LHCN-M2 (cell line): ENCODE measurements at places on chromosomes 6 and 20.

- peak; percentile 82 for DNase-seq
Observed at GRCh38 chr6:108587258-108588059, 26.7 kb downstream of the FOXO3 start.

DNA sequence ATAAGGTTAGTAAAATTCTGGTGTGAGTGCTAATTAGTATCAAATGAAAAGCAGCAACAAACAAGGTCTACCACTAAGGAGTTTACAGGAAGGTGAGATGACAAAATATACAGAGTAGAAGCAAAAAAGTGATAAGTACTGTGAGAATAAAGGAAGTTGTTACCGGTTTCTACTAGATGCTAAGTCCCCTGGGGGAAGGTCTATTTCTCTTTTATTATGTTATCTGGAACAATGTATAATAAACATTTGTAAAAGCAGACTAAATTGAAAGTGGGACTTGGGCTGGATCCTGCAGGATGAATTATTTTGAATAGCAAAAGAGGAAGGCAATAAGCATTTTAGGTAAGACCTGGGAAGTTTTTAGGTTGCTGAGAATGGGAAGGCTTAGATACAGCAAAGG, 158.7 kb upstream of the SLC22A16 start:
- DNase-seq = no peak

DNA sequence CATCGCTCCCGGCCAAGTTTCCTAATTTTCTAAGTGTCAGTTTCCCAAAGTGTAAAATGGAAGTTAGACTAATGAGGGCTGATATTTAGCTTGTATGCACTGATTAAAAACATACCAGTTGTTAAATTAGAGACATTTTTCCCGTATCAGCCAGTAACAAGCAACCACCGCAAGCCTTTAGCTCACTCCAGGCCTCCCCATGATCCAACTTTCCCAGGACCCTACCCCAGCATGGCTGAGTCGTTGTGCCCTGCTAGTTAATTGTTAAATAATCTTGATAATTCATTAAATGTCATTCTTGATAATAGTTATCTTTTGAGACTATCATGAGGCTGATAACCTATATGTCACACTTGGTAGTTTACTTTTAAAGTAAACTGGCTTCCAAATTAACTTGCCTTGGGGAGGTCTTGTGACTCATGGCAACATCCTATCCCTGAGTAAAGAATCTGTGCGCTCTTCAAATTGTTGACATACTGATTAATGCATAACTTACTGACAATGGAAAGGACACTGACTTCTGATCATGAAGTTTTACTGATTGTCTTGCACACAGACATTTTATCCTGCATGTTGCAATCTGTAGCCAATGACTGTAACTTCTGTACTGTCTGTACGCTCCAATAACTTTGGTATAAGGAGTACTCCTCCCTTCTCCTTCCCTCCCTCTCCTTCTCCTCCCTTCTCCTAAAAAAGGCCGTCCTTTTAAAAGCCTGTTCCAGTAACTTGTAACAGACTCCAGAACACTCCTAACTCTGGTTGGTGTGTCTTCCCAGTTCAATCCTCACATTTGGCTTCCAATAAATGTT, 6.3 kb upstream of the GTF3C6 start:
- peak; percentile 59 for DNase-seq

GRCh38 chr6:139253656-139254055, 38.1 kb downstream of the TXLNB start:
- no peak for DNase-seq

- DNase-seq = no peak
Observed at GRCh38 chr6:53717566-53717965, 52.0 kb upstream of the KLHL31 start.

GRCh38 chr6:47681201-47681990, 17.0 kb upstream of the ADGRF4 start:
- DNase-seq = no peak

GRCh38 chr20:19940988-19941460, 76.1 kb upstream of the NAA20 start:
- DNase-seq = peak; percentile 35

- no peak for DNase-seq
Observed at GRCh38 chr6:79710127-79710526, 79.0 kb downstream of the SH3BGRL2 start.

GRCh38 chr6:158847786-158848185, 28.6 kb upstream of the EZR start:
- DNase-seq = no peak

GRCh38 chr6:83770910-83771309, 62.0 kb upstream of the SNAP91 start:
- DNase-seq = no peak

DNA sequence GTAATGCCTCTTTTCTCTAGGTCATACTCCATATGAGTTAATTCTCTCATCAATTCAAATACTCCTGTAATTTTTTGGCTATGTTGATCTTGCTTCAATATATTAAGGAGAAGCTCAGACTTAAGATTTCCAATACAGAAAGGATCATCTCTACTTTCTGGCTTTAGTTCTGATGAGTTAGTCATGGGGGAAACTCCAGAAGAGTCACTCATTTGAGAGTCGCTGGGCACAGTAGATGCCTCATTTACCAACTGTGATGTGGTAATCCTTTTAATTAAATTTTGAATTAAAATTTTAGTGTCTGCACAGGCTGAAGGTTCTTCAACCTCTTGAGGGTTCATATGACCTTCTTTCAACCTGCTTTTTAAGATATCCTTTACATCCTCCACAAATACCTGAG, 38.5 kb downstream of the DST start:
- DNase-seq = no peak

GRCh38 chr6:134593887-134594286, 276.0 kb upstream of the SGK1 start:
- no peak for DNase-seq

DNA sequence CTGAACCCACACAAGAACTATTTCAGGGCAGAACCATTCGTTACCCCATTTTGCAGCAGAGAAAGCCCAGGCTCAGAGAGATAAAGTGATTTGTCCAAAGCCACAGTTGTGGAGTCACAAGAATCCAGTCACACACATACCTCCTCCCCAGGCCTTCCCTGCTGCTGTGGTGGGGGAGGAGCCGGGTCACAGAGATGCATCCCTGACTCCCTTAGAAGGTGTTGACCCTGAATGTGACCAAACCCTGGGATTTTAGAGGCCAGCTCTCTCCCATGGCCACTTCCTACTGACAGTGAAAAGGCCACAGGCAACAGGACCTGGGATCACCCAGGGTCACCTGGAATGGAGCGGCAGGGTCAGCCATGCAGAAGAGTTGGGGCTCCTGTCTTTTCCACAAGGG, 48.6 kb downstream of the CHMP4B start:
- DNase-seq = no peak

DNA sequence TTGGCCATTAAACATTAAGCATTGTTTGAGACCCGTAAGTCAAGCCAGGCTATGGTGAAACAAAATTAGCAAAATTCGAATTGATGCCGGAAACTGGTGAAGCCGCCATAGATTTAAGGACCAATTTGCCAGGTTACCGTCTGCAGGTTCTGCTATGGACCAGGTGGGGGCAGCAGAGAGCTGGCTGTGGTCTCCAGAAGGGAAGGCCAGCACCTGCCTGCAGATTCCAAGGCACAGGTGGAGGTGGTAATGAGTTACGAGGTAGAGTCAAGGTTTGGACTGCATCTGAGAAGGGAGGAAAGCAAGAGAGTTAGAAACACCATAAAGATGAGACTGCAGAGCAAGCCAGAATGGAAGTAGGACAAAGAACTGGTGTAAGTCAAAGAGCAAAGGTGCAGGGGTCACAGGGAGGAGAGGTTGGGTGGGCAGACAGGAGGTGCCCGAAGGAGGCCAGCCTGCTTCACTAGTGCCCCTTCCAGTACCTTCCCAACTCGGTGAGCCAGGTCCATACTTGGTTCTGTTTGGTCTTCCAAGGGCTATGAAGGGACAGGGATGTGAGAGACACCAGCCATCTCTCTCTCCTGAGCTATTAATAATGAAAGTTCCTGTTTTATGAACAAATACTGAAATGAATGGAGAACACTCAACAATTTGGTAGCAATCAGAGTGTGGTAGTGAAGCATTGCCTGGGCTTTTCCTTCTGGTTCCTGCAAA, 131.6 kb upstream of the ESR1 start:
- peak; percentile 12 for DNase-seq

- DNase-seq = no peak
Observed at GRCh38 chr6:151002491-151002935, 137.0 kb downstream of the MTHFD1L start.

- no peak for DNase-seq
Observed at GRCh38 chr6:166569206-166569605, 17.3 kb downstream of the RAMACL start.

GRCh38 chr6:2791450-2791974, 26.3 kb downstream of the WRNIP1 start:
- no peak for DNase-seq

GRCh38 chr20:10987651-10988383, 314.0 kb upstream of the JAG1 start:
- peak; percentile 24 for DNase-seq

DNA sequence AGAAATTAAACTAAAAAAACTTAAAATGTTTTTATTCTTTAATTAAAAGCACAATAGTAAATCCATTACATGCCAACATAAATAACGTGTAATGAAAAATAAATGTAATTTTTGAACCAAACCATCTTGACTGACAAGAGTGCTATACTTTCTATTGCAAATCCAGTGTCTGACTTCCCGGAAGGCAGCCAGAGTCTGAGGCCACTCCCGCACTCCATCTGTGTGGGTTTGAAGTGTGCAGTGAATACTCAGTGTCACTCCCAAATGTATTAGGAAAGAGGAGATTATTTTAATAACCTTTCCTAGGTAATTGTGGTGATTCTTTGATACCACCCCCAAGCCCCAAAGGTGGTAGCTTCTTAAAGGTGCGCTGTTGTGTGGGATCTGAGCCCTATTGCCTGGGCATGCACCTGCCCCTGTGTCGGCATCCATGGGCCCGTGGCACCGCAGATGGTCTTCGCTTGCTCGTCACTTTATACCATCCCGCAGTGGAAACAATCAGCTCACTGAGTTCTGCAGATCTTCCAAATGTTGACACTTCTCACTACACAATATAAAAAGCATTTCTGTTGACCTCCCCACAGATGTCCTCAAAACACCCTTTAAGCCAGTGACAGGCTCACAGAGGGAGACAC, 391.2 kb downstream of the THBS2 start:
- no peak for DNase-seq

DNA sequence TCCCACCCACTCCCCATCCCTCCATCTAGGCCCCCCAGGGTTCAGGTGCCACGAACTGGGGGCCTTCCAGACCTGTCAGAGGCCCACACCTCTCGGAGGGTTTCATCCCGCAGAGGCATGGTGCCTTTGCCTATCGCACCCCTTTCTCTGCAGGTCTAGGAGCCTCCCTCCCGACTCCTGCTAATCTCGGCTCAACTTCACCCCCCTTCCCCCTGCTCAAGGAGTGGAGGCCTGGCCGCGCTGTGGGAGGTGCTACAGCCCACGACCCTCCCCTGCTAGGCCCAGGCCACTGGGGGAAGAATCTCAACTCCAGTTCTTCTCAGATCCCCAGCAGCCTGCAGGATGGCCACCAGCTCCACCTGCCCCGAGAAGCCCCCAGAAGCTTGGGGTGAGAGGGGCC, at the start of gene TULP1:
Gene TULP1, minus strand, starts transcription at position 157 of the 400 bp plus-strand sequence. Its CDS starts 38 bp downstream, at position 119.
- DNase-seq = no peak

- peak; percentile 91 for DNase-seq
Observed at GRCh38 chr20:341682-342081, 5.2 kb upstream of the NRSN2 start.

GRCh38 chr6:123417535-123417934, 219.2 kb downstream of the TRDN start:
- DNase-seq = no peak

DNA sequence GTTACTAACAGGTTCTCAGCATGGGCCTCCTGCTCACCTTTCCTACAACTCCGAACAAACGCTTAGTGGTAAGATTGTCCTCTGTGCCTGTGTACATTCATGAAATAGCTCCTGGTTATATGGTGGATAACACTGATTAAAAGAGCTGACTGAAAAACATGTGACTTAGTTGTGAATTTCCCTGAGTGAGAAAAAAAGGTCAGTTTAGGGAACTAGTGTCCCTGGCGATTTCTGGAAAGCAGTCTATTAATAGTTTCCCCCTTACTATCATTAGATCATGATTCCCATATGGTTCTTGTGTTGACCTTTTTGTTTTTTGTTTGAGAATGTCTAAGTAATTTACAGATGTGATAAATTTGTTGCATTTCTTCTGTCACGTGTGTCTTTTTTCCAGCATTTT, 15.6 kb downstream of the SNRPC start:
- DNase-seq = no peak

DNA sequence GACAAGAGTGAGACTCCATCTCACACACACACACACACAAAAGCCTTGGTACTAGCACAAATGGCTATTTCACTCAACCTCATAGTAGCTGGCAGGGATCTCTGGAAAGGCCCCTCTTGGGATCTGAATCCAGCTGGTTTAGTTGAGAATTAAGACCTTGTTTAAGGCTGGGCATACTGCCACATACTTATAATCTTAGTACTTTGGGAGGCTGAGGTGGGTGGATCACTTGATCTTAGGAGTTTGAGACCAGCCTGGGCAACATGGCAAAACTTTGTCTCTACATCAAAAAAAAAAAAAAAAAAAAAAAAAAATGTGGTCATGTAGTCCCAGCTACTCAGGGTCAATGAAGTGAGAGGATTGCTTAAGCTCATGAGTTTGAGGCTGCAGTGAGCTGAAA, 628.3 kb downstream of the MMUT start:
- DNase-seq = peak; percentile 46

- DNase-seq = no peak
Observed at GRCh38 chr6:15734118-15734897, 71.5 kb upstream of the DTNBP1 start.

GRCh38 chr6:1381481-1382330, 7.7 kb upstream of the FOXF2 start:
- no peak for DNase-seq

GRCh38 chr20:5495939-5496338, 179.2 kb upstream of the PROKR2 start:
- no peak for DNase-seq

- DNase-seq = peak; percentile 31
Observed at GRCh38 chr20:49729780-49730179, 16.1 kb upstream of the B4GALT5 start.

DNA sequence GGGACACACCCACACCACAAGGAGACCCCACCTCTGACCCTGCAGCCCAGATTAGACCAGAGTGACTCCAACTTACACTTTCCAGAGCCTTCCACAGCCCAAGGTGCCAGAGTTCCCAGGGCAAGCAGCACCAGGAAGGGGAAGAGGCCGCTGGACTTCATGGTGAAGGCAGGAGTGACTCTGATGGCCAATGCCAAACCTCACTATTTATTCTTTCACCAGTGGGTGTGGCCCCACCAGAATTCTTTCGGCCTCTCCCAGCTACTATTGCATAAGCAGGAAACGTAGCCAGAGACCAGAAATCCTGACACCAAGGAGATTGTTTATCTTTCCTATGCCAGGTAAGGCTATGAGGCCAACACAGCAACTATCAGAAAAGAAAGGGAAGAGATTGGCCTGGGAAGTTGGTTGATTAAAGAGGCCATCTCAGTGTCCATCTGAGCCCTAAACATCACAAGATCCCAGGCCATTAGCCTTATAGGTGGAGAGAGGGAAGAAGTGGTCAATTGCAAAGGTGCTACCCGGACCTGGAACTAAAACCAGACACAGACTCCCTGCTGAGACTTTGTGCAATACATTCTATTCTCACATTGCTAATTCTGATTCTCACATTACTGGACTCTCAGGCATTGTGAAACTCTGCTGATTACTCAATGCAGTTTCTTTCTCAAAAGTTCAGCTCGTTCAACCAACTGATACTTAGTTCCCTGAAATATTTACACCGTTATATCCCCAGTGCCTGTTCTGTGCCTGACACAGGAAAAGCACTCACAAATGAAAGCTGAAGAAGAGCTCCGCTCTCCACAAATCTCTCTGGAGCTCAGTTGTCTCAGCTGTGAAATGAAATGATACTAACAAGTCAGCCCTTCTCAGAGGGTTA, at the start of gene SLPI:
Gene SLPI, minus strand, starts transcription at position 182 of the 880 bp plus-strand sequence. Its CDS starts 21 bp downstream, at position 161.
- DNase-seq = peak; percentile 45
